ENCODE measurements at places on chromosomes 5 and 9.

DNA sequence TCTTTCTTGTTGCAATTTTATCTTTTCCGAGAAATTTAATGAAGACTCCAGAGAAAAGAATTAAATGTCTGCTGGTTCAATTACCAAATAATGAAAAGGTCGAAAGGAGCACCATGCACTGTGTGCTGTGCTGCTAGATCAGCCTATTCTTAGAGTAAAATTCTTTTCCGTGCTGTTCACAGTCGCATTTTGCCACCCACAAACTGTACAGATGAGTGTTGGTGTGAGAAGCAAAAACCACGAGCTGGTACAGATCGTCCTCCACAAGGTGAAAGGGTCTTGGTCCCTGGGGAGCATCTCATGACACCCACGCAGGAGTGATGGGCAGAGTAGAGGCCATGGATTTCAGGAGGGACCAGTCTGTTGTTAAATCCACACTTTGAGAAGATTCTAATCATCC lies 143.8 kb upstream of the PUM3 start:
- no peak for DNase-seq

- no peak for DNase-seq
These were observed 51.6 kb upstream of the ZFR start for GRCh38 chr5:32496104-32496503.

GRCh38 chr5:158135682-158136179 lies 276.8 kb upstream of the CLINT1 start:
- no peak for DNase-seq

- DNase-seq, result no peak
These were observed 14.4 kb downstream of the HNRNPK start for GRCh38 chr9:83965350-83966208.

DNA sequence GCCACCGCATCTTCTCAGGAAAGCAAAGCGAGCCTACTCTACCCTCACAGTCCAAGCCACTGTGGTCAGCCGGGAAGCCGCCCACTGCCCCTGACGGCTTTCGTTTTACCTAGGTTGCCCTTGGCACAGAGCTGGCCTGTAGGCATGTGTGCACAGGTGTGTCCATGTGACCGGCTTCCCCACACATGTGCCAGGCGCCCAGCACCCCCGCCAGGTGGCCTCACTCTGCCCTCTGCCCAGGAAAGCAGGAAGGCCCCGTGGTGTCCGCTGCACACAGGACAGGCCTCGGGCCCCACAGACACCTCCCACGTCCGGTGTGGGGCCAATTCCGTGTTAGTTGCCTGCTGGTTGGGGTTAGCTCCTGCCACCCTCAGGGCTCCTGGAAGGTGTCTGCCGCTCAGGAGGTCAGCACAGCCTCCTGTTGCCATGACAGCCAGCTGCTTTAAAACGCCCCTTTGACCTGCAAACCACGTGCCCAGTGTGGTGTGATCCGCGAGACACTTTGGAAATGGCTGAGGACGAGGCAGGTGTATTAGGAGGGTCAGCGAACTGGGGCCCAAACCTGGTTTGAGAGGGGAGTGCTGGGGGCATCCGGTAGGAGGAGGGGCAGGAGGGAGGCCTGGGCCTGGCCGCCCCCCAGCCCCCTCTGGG lies 28.7 kb downstream of the TPPP start:
- no peak for DNase-seq

- no peak for DNase-seq
These were observed 17.6 kb upstream of the HEXB start for GRCh38 chr5:74667396-74667795.

DNA sequence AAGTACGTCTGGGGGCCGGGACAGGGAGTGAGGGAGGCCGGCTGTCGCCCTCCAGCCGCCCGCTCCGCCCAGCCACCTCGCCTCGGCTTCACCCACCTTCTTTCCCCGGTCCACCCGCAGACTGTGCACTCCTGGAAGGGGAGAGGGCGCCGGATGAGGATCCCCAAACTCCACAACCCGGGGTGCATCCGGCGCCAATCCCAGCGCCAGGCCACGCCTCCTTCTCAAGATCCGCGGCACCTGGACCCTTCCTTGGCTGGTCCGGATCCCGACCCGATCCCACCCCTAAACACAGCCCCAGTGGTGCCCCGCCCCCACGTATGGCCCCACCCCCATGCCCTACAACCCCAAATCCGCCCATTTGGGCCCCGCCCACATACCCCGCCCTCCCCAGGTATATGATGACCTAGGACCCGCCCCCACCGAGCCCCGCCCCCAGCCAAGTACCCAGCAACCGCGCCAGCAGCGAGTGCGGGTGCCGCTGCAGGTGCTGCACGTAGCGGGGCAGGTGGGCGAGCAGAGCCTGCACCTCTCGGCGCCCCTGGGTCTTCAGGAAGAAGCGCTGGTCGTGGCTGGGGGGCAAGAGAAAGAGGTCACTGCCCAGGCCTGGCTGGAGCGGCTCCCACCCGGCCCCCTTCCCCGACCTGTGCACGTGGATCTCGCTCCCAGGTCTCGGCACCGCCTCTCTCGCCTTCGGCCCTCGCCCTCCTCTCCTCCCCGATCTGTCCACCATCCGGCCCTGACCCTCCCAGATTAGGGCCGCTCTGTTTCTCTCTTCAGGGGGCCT lies 3.2 kb downstream of the PIP5KL1 start:
- no peak for DNase-seq

DNA sequence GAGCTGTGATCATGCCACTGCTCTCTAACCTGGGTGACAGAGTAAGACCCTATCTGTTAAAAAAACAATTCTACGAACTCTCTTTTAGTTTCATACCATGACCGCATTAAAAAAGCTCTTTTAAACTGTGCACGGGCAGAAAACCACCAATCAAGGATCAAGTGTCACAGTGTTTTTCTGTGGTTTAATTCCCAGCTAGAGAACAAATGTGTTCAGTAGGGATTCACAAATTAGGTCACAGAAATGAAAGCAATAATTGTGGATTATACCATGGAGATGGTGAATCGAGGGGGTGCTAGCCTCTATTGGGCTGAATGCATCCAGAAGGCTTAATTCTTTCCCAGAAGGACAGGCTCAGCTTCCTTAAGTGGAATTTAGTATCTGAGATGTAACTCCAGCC lies 79.1 kb downstream of the ATG10 start:
- DNase-seq, result no peak

DNA sequence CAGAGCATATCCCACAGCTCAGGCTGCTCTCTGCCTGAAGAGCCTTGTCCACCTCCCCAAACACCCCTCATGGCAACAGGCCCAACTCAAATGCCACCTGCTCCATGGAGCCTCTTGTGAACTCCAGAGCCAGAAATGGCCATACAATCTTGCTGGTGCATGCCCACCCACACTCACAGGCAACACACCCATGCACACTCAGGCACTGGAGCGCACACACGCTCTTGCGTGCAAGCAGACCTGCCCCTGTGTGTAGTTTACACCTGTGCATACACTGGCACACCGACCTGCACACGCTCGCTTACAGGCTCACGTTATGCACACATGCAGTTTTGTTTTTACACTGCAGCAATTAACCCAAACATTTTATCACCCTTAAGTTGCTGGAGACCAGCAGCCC lies 40.0 kb downstream of the HRH2 start:
- no peak for DNase-seq

GRCh38 chr5:376799-377325 lies 55.3 kb downstream of the AHRR start:
- no peak for DNase-seq

GRCh38 chr5:10668697-10669096 lies 92.3 kb downstream of the DAP start:
- no peak for DNase-seq

DNA sequence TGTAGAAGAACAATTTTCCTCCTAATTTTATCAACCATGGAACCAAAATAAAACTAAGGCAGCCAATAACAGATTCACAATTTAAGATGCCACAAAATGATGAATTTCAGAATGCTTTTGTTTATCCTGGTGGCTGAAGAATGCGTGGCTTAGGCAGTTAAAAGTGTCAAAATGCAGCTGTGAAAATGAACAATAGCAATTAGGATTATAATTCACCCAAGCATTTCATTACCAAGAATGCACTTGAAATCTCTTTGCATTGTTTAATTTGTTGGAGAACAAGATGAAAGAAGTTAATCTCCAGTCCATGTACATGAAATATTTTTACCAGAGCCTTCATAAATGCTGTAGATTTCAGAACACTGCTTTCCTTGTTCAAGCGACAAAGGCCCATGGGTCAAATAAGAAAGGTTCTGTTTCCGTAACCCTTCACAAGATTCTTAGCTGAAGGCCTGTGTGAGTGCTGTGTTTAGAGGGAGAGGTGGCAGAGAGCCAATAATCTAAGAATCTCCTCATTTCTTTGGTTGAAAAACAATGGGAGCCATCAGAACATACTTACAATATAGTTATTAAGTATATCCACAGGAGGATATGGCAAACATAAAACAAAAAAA lies 39.3 kb downstream of the CLINT1 start:
- DNase-seq, result no peak

DNA sequence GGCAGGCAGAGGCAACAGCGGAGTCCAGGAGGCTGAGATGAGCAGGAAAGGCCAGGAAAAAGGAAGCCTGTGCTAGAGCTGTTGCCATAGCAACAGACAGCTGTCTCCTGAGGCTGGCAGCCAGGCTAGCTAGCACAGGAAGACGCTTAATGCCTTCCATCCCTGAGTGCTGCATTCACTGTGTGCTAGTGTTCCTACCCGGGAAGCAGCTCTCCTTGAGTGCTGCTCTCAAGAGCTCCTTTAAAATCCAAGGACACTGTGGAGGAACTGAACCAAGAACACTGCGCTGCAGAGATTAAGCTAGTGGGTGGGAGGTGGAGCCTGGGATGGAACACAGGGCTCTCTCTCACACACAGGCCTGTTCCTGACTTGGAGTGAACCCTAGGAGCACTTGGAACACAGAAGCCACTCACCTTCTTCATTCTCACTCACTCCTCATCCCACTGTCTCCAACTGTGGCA lies 53.5 kb upstream of the IL7R start:
- peak; percentile 61 for DNase-seq

- DNase-seq, result no peak
These were observed 9.9 kb upstream of the B4GALT1 start for GRCh38 chr9:33177086-33177485.

GRCh38 chr9:80789831-80790230 lies 899.5 kb downstream of the TLE1 start:
- no peak for DNase-seq

DNA sequence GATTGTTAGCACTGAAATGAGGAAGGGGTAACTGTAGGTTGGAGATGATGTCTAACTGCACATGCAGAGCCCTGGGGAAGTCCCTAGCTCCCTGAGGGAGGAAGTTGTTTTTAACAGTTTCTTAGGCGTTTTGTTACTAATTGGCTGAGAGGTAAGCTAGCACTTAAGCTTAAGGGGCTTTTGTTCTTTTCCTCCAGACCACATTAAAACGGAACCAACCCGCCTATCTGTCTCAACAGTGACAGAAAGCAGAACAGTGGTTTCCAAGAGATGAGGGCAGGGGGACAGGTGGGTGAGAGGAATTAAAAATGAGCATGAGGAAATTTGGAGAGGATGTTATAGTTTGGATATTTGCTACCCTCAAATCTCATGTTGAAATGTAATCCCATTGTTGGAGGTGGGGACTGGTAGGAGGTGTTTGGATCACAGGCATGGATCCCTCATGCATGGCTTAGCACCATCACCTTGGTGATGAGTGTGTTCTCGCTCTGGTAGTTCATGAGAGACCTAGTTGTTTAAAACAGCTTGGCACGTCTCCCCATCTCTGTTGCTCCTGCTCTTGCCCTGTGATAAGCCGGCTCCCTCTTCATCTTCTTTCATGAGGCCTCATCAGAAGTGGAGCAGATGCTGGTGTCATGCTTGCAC lies 38.9 kb downstream of the LYRM7 start:
- DNase-seq, result peak; percentile 95

- DNase-seq, result no peak
These were observed 85.4 kb upstream of the PRRC1 start for GRCh38 chr5:127431977-127432585.

- no peak for DNase-seq
These were observed 123.0 kb downstream of the EGFLAM start for GRCh38 chr5:38381361-38381760.

GRCh38 chr5:168008555-168008954 lies 282.9 kb upstream of the WWC1 start:
- DNase-seq, result no peak

GRCh38 chr5:88792144-88792840 lies 90.7 kb downstream of the MEF2C start:
- DNase-seq, result no peak

Data from Kasumi-1 (cell line).